Stimulated activated CD4-positive, alpha-beta T cell treated with anti-CD3 and anti-CD28 coated beads, Interleukin-12 subunit alpha, Interleukin-12 subunit beta, amount 100 ng/mL, for 4 hours (primary cell): ENCODE measurements at places on chromosomes 3 and 15.

DNA sequence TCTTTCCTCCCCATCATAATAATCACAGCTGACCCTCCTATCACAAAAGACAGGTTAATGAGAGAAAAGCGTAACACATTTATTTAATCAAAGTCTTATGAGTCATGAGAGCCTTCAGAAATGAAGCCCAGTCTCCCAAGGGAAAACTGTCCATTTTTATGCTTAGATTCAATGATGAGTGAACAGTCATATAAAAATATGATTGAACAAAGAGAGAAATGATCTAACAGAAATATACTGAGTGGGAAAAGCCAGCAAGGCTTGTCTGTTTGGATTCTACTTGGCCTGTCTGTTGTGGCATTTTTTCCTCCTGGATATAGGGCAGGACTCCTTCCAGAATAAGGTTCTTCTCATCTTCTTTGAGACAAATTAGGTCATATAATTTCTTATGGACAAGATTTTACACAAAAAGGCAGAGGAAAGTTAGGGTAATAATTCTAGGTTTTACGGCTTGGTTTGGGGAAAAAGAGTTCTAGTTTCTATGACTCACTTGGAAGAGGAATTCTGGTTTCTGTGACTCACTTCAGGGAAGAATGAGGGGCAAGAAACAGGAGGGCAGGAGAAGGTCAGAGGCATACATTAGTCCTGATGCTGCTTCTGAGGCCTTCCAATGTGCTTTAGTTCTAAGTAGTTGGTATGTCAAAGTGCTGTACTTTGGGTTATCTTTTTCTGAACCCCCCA, 534.2 kb downstream of the ZIC1 start:
- no peak for DNase-seq

- DNase-seq = no peak
Measured at GRCh38 chr3:124885466-124886167, 1.5 kb downstream of the ITGB5 start.

GRCh38 chr15:87623832-87624231, 632.7 kb downstream of the NTRK3 start:
- no peak for DNase-seq

- DNase-seq = no peak
Measured at GRCh38 chr3:159947220-159947619, 41.4 kb upstream of the IL12A start.

GRCh38 chr15:36251450-36251849, 328.0 kb upstream of the CDIN1 start:
- no peak for DNase-seq

DNA sequence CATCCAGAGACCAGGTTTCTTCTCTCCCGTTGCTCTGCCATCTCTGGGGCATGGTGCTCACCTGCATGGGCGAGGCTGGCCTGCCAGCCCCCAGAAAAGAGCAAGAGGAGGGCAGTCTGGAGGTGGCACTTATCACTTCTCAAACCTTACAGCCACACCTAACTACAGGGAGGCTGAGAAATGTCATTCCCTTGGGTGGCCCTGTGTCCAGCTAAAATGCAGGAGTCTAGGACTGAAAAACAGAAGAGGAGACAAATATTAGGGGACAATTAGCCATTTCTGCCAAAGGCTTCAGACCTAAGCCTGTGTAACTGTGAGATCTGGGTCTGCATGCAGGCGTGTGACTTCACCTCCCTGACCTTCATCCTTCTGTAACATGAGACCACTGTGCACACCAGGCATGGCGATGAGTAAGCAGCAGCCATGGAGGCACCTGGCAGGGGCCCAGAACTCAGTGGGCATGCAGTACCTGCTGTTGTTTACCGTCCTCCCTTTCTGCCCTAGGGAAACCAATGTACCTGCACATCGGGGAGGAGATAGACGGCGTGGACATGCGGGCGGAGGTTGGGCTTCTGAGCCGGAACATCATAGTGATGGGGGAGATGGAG, 83.4 kb downstream of the MESD start:
- DNase-seq = no peak

- DNase-seq = no peak
Measured at GRCh38 chr15:91447991-91448644, 348.1 kb downstream of the SV2B start.

GRCh38 chr3:51379746-51380455, 5.2 kb upstream of the MANF start:
- DNase-seq = no peak

DNA sequence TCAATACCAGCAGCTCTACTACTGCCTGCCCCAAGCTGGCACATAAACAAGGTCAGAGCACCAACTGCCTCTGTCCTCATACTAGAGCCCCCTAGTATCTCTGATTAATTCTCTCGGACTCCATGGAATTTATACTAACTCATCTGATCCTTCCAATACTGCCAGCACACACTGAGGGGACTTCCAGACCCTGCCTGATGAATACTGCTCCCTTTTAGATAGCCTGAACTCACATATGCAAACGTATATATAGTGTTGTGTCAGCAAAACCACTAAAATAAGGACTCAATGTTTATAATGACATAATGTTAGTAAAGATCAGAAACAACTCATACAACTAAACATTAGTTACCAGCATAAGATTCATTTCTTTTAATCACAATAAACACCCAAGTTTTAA, 25.0 kb downstream of the CEP70 start:
- DNase-seq = no peak

DNA sequence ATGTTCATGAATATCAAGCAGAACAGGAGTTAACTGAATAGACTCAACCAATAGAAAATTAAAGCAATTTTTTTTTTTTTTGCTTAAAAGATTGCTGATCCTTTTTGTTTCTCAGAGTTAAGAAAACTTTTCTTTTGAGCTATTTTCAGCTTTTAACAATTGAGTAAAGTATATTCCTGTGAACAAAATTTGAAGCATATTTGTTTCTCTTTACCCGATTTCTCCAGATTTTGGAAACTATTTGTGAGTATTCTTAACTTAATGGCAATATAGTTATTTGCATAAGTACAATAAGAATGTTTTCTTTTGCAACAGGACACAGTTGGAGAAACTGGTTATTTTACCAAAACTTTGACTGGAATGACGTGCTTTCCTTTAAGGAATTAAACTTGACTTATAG, 53.4 kb upstream of the C15orf39 start:
- DNase-seq = no peak

- no peak for DNase-seq
Measured at GRCh38 chr3:158430968-158431367, 140.0 kb upstream of the MLF1 start.

GRCh38 chr3:14606669-14607339, 44.8 kb upstream of the CCDC174 start:
- DNase-seq = no peak

DNA sequence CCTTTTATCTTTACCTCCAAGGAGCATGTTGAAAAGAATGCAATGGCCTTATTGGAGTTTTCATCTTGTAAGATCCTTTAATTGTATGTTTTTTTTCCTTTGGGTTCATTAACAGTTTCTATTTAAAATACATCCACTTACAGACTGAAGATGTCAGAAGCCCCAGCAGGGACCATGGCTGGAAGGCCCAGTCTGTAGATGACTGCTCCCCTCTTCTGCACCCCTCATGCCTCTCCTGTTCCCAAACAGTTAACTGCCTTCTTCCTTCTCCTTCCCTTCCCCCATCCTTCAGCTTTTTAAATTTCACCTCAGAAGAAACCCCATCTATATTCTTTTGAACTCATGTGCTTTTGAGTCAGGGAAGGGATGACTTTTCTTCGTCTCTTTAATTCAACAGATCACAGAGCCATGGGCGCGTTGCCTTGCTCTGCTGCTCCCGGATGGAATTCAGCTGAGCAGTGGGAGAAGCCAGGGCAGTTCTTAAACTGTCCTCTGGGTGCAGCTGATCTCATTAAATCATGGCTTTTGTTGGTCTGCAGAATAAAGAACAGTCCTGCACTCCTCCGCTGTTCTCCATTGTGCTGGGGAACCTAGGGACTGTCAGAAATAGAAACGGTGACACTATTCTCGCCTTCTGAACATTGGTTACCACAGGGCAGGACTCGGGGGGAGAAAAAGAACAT, 71.5 kb upstream of the EIF1B start:
- no peak for DNase-seq

DNA sequence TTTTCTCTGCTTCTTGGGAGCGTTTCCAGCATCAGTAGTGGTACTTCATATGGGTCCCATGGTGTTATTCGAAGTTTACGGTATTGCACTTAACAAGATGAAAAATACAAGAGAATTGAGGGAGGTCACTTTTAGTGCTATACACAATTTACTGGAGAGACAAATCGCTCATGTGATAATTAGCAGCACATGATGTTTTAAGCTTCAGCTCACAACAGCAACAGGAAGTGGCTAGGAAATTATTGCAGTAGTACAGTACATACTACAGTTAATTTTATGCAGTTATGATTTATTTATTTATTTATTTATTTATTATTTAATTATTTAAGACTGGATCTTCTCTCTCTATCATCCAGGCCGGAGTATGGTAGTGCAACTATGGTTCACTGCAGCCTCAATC, 14.4 kb upstream of the DCAF1 start:
- no peak for DNase-seq

DNA sequence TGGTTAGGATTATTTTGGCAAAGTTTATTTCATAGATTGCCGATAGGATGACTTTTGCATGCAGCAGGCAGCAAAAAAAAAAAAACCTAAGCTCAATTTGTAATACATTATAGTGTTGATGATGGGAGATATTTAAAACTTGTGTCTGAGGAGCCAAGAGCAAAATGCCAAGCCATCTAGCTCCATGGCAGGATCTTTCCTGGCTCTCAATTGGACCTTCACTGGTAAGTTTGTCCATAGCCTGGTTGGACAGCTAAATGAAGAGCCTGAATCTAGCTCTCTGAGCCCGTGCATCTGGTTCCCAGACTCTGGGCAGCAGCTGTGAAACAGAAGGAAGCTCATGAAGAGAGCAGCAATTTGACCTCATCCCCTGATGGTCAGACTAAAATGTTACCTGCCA, 17.5 kb downstream of the STAC start:
- no peak for DNase-seq

- no peak for DNase-seq
Measured at GRCh38 chr3:190617185-190617584, 103.3 kb downstream of the IL1RAP start.

DNA sequence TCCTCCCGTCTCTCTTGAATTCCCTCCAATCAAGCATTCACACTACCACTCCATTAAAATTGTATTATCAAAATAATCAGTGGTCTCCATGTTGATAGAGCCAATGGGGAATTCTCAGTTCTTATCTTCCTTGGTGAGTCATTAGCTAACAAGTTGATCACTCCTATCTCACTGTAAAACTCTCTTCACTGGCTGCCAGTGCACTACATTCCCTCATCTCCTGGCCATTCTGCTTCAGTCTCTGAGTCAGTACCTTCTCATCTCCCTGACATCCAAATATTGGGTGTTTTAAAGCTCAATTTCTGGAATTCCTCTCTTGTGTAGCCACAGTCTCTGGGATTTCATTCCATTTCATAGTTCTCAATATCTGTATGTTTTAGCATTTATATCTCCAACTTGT, 175.2 kb downstream of the ALDH1A2 start:
- no peak for DNase-seq

GRCh38 chr15:46502667-46503066, 867.8 kb downstream of the SQOR start:
- no peak for DNase-seq

GRCh38 chr15:74820056-74820455, 6.4 kb upstream of the CPLX3 start:
- DNase-seq = no peak

GRCh38 chr3:195352895-195353488, 82.0 kb upstream of the XXYLT1 start:
- DNase-seq = no peak

DNA sequence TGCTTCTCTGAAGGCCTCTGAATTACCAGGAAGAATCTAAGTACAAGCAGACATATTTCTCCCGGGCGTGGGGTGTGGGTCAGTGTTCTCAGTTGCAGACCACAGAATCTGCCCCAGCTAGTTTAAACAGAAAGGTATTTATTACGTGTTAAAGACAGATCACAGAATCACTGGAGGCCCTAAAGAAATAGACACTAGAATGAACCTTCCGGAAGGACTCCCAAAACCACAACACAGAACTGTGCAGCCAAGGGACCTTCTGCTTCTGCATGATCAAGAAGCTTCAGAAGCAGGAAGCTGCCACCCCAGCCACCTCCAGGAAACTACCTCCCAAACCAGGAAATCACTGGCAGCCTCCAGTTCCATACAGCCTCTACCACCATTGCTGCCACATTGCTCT, 32.7 kb upstream of the ZFAND6 start:
- no peak for DNase-seq

GRCh38 chr3:377158-377561, 180.6 kb downstream of the CHL1 start:
- no peak for DNase-seq

DNA sequence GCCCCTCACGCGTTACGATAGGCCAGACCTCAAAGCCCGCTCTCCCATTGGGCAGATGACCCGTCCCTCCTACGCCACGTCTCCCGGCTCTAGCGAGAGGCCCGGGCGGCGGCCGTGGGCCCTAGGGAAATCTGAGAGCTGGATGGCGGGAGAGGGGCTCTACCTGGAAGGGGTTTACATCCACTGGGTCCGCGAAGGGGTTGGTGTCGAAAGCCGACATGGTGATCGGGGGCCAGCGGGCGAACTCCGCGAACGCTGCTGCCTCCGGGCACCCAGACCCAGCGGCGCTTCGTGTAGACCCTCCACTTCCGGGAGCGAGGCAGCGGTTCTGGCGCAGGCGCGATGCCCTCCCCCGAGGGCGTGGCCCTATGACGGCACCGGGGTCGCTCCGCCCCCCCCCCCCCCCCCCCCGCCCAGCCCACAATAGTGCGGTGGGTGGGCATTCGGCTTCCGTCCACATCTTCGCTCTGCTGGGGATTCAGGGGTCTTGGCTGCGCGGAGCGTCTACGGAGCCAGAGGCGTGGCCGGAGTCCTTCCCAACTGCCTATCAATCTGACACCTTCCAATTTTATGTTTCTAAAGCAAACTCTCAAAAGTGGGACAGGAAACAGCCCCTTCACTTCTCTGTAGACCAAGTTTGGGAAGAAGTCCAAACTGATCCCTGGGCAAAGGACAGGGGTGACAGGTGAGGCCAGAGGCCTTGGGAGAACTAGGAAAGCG, at the start of gene SCAMP2:
SCAMP2 (minus strand) TSS at position 330 of the 720 bp plus-strand sequence; CDS start at position 220, 110 bp downstream.
- DNase-seq = peak; percentile 82

- no peak for DNase-seq
Measured at GRCh38 chr3:52593103-52593502, 56.7 kb downstream of the UQCC5 start.

DNA sequence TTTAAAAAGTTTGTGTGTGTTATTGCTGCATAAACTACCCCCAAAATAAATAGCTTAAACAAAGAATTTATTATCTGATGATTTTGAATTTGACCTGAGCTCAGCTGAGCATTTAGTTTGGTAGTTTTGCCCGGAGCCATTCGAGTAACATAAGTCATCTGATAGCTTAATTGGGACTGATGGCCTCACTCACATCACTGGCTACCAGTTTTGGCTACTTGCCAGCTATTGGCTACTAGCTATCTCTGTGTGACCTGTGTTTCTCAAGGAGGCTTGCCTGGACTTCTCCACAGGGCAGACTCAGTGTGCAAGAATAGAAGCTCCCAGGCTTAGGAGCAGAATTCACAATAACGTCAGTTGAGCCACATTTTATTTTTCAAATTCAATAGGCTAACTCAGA, 9.0 kb downstream of the CNTN3 start:
- no peak for DNase-seq

GRCh38 chr3:82178291-82178690, 416.8 kb upstream of the GBE1 start:
- DNase-seq = no peak

- DNase-seq = peak; percentile 56
Measured at GRCh38 chr3:48507256-48508061, 3.5 kb upstream of the SHISA5 start.
